ENCODE measurements at places on chromosomes 12 and 14. TPM values are rescaled to one million over a fixed set of nuclear protein-coding genes. Genes with fewer than 3 reads are reported as not detected.

NTF3 gene
- 1.9 TPM for total RNA-seq

LRRC10 gene
- not detected for total RNA-seq

ADCY4 gene
- total RNA-seq: not detected

SIX6 gene
- not detected for total RNA-seq

USP44 gene
- 0.05 TPM for total RNA-seq

POTEG gene
- total RNA-seq: not detected

ABHD12B gene
- total RNA-seq: not detected

KRT78 gene
- total RNA-seq: not detected

GDF3 gene
- not detected for total RNA-seq

LTBP2 gene
- 18.6 TPM for total RNA-seq

OR6C2 gene
- not detected for total RNA-seq

MANSC1 gene
- 0.10 TPM for total RNA-seq

PSEN1 gene
- 31.7 TPM for total RNA-seq

PTPRR gene
- 15.5 TPM for total RNA-seq

CCDC197 gene
- not detected for total RNA-seq

CLEC6A gene
- total RNA-seq: not detected

ASCL1 gene
- total RNA-seq: not detected

AICDA gene
- not detected for total RNA-seq

ZBTB39 gene
- total RNA-seq: 4.0 TPM
